NCI-H1092 (cell line): ENCODE measurements at places on chromosomes 13 and 19.

GRCh38 chr13:28659621-28659970 lies 666 bp downstream of the POMP start:
- DNase-seq, result no peak

- DNase-seq, result no peak
Measured at GRCh38 chr19:42352301-42353259, 27.1 kb downstream of the MEGF8 start.

DNA sequence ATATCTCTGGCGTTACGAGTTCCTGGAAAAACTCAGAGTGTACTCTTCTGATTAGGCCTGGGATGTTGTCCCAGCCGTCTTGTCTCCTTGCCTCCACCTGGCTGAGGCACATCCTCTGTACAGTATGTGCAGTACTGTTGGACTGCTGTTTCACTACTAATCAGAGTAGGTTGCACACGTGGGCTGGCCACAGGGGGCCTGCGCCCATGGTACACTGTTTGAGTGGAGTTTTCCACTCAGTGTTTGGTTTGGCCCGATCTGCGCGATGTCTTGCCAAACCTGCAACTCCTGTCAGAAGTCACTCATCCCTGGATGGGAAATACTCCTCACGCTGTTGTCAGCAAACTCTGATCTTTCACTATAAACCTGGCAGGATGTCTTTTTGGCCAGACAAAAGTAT lies 189.6 kb upstream of the CSNK1A1L start:
- no peak for DNase-seq

DNA sequence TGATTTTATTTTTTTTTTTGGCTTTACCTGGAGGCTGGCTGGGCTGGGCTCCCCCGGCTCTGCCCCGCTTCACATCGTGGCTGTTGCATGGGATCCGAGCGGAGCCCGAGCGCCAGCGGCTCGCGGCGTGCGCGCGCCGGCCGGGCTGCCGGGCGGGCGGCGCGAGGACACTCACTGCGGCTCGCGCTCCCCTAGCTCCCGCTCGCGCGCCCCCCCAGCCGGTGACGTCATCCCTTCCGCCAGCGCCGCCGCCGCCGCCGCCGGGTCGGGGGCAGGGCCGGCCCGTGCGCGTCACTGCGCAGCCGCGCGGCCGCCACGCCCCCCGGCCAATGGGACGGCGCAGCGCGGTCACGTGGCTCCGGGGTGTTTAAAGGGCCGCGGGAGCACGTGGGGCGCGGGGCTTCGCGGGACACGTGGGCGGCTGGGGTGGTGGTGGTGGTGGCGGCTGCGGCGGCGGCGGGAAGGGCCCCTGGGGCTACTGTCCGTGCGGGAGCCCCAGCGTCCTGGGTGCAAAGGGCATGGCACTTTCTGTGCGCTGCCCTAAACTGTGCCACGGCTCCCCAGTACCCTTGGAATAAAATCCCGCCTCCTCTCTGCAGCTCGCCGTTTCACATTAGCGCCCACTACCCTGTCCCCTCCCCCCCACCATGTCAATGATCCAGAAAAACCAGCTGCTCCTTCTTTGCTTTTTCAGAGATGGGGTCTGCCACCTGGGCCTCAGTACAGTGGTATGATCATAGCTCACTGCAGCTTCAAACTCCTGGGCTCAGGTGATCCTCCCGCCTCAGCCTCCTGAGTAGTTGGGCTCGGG lies at the start of gene PTPRS:
Gene PTPRS (minus strand): TSS at position 176 of the 811 bp plus-strand sequence. CDS start 54,672 bp downstream, outside the sequence.
- DNase-seq, result peak; percentile 83

GRCh38 chr13:91359631-91360030 lies 12.1 kb downstream of the MIR17HG start:
- DNase-seq, result no peak

- no peak for DNase-seq
Measured at GRCh38 chr13:30466358-30466714, 600 bp upstream of the HMGB1 start.

- peak; percentile 45 for DNase-seq
Measured at GRCh38 chr13:91813253-91813652, 414.8 kb downstream of the GPC5 start.

GRCh38 chr19:52190487-52191293 lies 838 bp downstream of the PPP2R1A start:
- DNase-seq, result no peak

DNA sequence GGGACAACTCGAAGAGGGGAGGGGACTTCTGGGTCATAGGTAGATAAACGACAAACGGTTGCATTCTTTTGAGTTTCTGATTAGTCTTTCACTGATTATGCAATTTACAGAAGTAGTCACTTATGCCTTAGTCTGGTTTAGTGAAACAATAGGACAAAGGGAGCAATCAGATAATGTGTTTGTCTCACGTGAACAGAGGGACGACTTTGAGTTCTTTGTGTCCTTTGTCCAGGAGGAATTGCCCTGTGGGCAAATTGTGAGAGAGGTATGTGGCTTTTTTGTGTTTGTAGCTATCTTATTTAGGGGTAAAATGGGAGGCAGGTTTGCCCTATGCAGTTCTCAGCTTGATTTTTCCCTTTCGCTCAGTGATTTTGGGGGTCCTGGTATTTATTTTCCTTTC lies 362.9 kb upstream of the PCDH20 start:
- no peak for DNase-seq

- DNase-seq, result no peak
Measured at GRCh38 chr13:31923134-31923763, 108.3 kb upstream of the FRY start.

DNA sequence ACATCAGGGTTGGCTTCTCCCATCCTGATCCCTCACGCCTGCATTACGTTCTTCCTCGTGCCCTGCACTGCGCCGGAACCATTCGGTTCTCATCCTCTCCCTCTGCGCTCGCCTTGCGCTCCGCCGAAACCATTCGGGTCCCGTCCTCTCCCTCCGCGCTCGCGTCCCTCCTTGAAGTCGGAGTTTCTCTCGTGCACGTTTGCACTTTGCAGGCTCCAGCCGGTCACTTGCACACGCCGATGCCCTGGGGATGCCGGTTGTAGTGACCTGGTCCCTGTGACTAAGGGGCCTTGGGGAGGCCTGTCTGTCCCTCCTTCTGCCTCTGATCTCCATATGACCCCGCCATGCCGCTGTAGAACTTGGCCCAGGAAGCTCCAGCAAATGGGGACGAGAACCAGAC lies 265.8 kb downstream of the TEX29 start:
- no peak for DNase-seq

GRCh38 chr13:23960566-23961156 lies 63.4 kb upstream of the C1QTNF9B start:
- DNase-seq, result peak; percentile 26

DNA sequence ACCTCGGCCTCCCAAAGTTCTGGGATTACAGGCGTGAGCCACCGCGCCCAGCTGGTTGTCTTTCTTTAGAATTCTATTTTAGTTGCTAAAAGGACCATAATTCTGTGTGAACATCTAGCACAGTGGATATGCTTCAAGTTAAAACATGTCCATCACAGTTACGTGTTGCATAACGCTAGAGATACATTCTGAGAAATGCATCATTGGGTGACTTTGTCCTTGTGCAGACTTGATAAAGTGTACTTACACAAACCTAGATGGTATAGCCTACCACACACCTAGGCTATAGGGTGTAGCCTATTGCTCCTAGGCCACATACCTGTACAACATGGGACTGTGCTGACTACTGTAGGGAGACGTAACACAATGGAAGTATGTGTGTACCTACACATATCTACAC lies 35.4 kb downstream of the DOCK9 start:
- DNase-seq, result no peak

- peak; percentile 88 for DNase-seq
Measured at GRCh38 chr13:44436589-44437337, 63.1 kb downstream of the SERP2 start.

GRCh38 chr13:52383366-52383765 lies 22.6 kb downstream of the THSD1 start:
- DNase-seq, result no peak

GRCh38 chr13:91776611-91777193 lies 378.3 kb downstream of the GPC5 start:
- DNase-seq, result no peak

GRCh38 chr13:71829547-71829946 lies 37.5 kb downstream of the DACH1 start:
- no peak for DNase-seq

- no peak for DNase-seq
Measured at GRCh38 chr13:29583073-29583785, 12.3 kb downstream of the SLC7A1 start.

DNA sequence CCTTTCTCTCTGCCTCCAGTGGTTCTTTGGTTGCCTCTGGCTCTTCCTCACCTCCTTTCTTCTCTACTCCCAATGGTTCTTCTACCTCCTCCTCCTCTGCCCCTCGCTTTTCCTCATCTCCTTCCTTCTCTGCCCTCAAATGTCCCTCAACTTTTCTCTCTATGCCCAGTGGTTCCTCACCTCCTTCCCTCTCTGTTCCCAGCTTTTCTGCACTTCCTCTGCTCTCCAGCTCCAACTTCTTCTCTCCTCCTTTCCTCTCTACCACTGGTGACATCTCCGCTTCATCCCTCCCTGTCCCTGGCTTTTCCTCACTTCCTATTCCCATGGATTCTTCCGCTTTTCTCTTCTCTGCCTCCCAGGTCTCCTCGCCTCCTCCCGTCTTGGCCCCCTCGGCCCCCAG lies 7.8 kb downstream of the PALM3 start:
- DNase-seq, result no peak

- DNase-seq, result no peak
Measured at GRCh38 chr13:44140888-44141724, 232.5 kb upstream of the SERP2 start.

GRCh38 chr13:40974460-40975407 lies 44.4 kb downstream of the ELF1 start:
- DNase-seq, result no peak

DNA sequence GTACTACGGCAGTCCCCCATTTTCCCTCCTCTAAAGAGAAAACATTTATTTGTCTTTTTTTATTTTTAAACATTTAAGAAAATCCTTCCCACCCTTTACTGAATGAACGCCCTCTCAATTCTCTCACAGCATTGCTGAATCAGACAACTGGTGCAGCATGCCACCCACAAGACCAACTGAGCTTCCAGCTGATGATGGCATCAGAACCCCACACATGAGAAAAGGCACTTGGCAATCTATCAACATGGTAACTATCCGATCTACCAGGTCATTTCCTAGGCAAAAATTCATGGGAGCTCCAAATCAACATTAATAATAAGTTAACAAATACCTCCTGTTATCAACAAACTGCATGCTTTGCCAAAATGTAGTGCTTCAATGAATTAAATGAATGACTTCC lies 43.1 kb downstream of the LHFPL6 start:
- DNase-seq, result no peak

GRCh38 chr13:31706105-31706504 lies 33.2 kb upstream of the RXFP2 start:
- no peak for DNase-seq

- no peak for DNase-seq
Measured at GRCh38 chr19:6772028-6772865, at the start of gene VAV1. Gene VAV1, plus strand, starts transcription at chr19:6772708. Its CDS starts 100 bp downstream, at chr19:6772808.

DNA sequence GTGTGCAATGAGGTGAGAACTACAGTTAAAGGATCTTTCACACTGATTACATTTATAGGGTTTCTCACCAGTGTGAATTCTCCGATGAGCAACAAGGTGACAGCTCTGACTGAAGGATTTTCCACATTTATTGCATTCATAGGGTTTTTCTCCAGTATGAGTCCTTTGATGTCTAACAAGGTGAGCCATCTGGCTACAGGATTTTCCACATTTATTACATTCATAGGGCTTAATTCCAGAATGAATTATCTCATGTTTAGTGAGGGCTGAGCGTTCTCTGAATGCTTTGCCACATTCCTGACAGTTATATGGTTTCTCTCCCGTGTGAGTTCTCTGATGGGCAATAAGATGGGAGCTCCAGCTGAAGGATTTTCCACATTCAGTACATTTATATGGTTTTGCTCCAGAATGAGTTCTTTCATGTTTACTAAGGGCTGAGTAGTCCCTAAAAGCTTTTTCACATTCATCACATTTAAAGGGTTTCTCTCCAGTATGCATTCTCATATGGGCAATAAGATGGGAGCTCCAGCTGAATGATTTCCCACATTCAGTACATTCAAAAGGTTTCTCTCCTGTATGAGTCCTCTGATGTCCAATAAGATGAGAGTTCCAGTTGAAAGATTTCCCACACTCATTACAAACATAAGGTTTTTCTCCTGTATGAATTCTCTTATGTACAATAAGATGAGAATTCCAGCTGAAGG lies 4.4 kb upstream of the C19orf18 start:
- no peak for DNase-seq

DNA sequence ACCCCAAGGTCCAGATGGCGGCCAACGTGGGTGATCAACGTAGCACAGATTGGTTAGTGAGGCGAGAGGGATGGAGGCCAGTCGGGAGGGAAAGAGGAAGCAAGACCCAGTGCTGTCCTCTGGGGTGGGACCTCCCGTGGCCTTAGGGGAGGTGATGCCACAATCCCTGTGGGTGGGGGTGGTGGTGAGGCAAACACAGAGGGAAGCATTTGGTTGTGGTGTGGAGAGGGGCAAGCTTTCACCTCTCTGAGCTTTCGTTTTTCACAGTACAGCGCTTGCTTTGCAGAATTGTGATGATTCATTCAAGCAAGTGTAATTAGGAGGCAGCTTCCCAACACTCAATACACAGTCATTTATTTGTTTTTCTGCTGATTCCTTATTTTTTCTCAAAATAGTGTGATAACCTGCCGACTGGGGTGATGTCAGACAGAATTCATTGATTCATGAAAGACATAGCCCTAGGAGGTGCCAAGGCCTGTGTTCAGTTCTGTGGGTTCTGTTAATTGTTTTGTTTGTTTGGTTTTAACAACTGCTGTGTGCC lies 2.4 kb downstream of the LENG8 start:
- no peak for DNase-seq

DNA sequence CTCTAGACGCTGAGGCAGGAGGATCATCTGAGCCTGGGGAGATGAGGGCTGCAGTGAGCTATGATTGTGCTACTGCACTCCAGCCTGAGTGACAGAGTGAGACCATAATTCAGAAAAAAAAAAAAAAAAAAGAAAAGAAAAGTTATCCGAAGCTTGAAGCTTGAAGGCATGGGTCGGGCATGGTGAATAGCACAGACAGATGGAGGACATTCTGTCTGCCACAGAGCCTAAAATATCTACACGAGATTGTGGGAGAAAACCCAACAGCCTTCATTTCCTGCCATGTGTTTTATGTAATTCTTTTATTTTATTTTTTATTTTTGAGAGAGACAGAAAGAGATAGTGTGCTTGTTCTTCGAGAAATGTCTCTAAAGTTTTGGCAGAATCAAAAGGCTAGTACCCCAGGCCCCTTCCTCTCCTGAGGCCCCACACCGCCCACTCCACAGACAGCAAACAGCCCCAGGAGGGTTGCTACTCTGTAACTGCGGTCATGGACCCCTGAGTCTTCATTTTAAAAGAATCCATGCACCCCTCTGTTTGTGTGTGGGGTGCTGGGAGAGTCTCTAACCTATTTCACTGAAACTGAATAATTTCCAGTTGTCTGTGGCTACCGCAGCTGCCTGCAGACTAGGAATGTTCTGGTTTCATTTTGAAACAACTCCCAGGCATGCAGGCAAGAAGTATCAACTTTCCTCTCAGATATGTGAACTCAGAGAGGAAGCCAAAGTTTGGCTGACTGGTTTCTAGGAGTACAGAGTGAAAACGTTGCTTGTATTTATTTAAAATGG lies 38.4 kb upstream of the RCBTB2 start:
- no peak for DNase-seq

- DNase-seq, result no peak
Measured at GRCh38 chr19:22595918-22596341, 38.2 kb upstream of the ZNF492 start.
